Activated CD4-positive, alpha-beta T cell treated with anti-CD3 and anti-CD28 coated beads, Interleukin-2, Interleukin-4, amounts not matched to agents 100 ng/mL and 50 ng/mL, durations not matched to agents 16 hours and 8 hours (primary cell): ENCODE measurements at places on chromosomes 2 and 18.

DNA sequence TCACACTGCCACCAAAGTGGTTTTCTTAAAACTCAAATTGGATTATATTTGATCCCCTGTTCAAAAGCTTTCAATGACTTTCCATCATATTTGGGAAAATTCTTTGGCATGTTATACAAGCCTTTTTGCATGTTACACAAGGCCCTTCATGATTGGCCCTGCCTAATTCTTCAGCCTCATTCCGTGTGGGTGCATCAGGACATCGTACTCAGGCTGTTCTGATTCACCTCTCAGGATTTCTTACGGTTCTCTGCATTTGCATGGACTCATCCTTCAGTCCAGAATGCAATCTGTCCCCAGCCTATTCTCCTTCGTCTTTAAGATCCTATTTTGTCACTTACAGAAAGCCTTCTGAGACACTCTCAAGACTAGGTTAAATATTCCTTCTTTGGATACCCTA is 107.8 kb downstream of the LYPD1 start:
- DNase-seq = no peak

DNA sequence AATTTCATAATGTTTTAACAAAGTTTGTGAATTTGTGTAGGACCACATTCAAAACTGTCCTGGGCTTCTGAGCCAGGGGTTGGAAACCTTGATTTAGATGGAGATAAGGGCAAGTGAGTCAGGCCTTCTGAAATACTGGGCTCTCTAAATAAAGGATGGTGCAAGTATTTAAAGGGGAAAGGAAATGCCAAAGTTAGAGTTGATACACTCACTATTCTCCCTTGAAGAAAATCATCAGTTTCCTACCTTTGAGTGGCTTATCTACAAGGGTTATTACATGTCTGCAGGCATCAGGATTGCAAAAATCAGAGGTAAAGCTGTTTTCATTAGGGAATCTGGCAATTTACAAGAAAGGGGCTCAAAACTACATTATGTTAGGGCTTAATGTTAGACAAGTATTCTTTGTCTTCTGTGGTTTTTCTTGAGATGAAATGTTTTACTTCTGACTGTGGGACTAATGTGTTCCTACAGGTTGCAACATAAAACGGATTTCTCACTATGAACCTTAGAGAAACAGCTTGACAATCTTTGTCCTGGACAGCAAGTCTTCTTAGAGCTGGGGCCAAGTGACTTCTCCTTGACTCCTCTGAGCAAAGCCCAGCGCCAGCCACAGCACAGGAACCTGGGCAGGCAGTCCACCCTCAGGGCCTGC is 31.1 kb downstream of the RNU4ATAC start:
- peak; percentile 11 for DNase-seq

DNA sequence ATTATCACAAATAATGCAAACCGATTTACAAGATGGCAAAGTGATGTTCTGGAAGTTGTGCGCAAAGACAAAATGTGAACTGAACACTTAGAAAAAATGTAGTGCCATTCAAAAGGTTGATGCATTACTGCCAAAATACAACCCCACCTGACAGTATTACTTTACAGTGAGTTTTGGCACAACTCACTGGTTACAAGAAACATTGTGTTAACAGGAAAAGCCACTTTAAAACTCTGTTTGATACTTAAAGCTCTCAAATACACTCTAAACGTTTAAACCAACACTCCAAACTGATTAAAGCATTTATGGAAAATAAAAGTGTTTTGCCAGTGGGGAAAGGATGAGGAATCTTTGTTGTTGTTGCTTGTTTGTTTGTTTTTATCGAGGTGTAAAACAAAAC is 173.4 kb upstream of the SATB2 start:
- no peak for DNase-seq

DNA sequence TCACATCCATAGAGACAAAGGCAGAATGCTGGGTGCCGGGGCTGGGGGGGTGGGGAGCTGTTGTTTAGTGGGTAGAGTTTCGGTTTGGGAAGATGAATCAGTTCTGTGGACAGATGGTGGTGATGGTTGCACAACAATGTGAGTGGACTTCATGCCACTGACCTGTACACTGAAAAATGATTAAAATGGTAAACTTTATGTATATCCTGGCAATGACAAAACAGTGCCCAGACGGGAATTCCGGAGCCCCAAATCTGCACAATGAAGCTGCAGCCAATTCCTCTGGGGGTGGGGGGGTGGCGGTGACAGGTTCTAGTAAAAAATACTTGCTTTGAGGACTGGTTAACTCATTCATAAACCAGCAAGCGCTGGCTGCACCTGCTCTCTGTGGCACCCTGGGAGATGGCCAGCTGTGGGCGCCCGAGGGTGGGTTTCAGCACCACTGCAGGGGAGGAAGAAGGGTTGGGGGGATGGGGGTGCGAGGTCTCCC is 81.8 kb upstream of the HPCAL1 start:
- DNase-seq = no peak

- no peak for DNase-seq
Measured at GRCh38 chr2:241010531-241011295, 12.3 kb downstream of the SNED1 start.

DNA sequence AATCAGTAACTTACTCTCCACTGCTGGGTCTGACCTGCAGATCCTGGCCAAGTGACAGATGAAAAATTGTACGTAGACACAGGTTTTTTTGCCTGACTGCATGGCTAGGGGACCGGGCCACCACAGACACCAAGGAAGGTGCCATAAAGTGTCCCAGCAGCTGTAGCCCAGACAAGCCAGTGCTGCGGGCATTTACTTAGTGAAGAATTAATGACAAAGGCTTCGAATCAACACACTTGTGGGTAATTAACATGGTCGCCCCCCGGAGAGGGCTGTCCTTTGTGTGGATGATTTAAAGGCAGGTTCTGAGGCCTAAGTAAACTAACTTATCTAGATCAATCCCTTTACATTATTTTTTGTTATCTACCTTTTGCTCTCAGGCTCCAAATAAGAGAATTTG is 1709.1 kb upstream of the LRRTM1 start:
- no peak for DNase-seq

DNA sequence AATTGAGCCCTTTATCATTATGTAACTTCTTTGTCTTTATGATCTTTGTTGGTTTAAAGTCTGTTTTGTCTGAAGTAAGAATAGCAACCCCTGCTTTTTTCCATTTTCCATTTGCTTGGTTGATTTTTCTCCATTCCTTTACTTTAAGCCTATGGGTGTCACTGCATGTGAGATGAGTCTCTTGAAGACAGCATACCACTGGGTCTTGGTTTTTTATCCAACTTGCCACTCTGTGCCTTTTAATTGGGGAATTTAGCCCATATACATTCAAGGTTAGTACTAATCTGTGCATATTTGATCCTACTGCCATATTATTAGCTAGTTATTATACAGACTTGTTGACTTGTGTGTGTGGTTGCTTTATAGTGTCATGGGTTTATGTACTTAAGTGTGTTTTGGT is 89.6 kb downstream of the NBEAL1 start:
- no peak for DNase-seq

- DNase-seq = no peak
Measured at GRCh38 chr2:40428439-40428838, 23.5 kb downstream of the SLC8A1 start.

DNA sequence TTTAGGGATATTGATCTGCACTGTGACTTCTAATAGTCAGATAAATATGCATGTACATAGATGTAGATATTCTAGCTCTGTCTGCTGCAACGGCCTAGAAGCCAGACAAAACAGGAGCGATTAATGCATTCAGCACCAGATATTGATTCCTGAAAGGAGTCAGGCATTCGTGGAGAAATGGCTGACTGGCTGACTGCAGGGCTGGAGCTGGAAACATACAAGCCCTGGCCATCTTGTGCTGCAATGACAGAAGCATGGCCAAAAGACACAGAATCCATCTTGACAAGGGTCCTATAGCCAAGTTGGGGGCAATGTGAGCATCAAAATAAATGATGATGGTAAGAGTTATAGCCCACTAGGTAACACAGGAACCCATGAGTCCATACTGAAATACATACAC is 231.5 kb upstream of the KLHL29 start:
- DNase-seq = no peak

DNA sequence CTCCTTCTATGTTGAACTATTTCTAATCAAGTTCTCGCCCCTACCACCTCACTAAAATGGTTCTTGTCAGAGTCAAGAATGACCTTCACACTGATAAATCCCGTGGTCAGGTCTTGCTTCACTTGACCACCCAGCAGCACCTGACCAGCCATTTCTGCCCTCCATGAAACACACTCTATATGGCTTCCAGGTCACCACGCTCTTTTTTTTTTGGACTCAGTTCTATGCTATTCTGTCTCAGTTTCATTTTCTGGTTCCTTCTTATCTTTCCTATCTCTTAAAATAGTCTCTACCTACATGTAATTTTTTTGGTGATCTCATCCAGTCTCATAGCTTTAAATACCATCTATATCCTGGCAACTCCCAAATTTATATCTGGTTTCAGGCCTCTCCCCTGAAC is 11.4 kb downstream of the EIF2AK3 start:
- no peak for DNase-seq

GRCh38 chr2:85596486-85597143 is 1.1 kb downstream of the RNF181 start:
- DNase-seq = no peak

DNA sequence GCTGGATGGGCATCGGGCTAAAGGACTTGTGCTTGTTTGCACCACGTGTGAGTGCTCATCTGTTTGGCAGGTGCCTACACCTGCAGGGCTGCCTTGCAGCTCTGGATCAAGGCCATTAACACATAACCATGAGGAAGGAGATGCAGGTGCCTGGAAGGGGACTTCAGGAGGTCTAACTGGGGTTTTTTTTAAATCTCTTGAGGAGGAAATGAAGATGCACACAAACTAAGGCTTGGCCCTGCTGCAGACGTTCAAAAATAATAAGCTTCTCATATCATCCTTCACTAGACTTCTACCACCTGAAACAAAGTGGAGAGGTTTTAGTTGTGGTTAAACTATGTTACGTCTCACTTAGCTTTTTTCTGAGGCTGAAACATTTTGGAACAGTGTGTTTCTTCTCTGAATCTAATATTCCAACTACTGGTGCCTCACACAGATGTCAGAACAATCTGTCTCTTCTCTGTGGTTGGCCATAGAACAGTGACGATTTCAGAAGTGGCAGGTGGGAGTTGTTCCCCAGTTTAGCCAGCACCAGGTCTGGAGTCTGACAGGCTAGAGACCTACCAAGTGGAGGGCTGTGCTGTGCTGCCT is 36.5 kb downstream of the BCL2L11 start:
- no peak for DNase-seq

DNA sequence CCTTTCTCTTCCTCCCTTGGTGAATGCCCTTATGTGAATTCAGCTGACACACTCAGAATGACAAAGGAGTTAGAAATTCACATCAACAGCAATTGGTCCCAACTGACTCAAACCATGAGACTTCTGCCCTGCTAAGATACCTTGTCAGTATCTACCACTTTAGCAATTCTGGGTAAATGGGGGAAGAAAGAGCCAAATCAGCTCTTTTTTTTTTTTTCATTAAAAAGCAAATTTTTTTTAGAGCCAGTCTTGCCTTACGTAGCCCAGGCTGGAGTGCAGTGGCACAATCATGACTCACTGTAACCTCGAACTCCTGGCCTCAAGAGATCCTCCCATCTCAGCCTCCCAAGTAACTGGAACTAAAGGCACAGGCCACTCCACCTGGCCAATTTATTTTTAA is 1.7 kb upstream of the PPP4R1 start:
- peak; percentile 10 for DNase-seq

DNA sequence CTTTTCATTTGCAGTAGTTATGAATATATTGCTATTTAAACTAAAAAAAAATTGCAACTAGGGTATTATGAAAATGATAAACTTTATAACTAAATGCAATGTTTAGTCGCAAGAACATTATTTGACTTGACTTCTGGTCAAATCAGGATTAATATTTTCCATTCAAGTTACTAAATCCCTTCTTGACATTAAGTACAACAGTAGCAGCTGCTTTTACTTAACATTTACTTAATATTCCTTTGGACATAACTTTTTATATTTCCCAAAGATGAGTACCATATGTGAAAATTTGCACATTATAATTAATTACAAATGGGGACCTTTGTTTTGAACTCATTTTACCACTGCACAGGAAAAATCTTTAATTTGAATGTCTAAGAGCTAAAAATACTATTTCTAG is 74.0 kb downstream of the PMS1 start:
- DNase-seq = no peak

DNA sequence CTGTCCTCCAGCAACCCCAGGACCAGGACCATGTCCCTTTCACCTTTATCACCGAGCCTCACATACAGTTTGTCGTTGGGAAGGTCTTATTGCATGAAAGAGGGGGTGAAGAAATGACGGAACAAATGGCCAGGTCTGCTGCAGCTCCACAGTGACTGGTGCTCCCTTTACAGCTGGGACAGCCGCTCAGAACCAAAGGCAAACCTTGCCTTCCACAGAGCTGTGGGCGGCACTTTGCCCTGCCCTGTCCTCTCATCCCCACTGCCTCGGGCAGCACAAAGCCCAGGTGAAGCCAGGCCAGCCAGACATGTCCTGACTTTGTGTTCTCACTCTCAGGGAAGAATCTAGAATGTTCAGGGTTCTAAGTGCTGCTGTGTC is 961 bp downstream of the GPR55 start:
- DNase-seq = no peak

GRCh38 chr2:176934869-176935415 is 277.7 kb upstream of the HNRNPA3 start:
- DNase-seq = no peak

- no peak for DNase-seq
Measured at GRCh38 chr18:79569720-79570119, 109.9 kb upstream of the CTDP1 start.

DNA sequence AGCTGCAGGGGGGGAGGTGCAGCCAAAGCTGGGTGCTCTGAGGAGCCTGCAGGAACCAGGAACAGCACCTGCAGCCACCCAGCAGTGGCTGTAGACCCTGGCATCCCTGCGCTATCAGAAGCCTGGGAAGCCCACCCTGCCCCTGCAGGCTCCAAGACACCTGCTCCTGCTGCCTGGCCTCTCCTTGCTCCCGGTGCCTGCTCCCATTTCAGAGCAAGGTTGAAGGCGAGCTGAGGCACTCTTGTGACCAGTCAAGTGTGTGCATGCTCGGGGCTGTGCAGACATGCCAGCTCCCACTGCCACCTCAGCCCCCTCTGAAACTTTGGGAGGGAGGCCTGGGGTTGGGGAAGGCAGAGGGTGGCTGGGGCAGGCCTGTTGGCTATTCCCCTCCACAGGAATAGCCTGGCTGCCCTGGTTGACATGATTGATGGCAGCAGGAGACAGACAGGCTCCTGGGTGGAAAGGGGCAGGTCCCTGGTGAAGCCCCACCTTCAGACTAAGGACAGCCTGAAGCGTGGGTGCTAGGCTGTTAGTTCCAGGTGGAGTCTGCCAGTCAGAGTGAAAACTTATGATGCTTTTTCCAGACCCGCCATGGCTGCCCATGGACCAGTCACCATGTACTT is 151.4 kb downstream of the MBD5 start:
- DNase-seq = no peak

DNA sequence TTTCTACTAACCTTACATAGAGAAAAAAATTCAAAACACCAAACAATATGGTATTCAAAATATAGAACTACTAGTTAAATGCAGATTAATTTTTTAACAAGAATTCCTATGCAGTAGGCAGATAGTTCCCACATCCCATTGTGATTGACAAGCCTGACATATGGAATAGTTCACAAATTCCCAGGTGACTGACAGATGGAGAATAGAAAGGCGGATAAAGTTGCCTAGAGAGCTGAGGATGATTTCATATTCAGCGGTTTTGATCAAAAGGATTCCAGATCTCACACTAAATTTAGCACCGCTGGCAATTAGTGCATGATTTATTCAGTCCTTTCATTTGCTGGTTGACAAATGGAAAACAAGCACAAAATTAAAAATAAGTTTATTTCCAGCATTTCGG is 733.7 kb upstream of the POU3F3 start:
- DNase-seq = no peak
